ENCODE measurements at places on chromosomes 16 and 17.

DNA sequence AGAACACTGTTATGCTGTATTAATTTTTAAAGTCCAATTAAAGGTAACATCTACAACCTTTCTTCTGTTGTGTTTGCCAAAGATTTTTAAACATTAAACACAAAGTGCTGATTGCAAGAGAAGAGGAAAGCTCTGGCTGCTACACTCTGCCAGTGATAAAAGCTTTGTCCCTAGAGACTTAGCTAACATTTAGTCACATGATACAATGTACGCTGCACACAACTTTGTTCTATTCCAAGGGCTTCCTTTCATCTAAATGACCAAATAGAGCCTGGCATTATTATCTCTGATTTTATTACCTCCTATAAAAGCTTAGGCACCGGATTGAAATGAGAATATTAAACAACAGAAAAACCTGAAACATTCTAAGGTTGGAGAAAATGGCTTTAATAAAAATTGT, 388.7 kb upstream of the PMFBP1 start:
- DNase-seq, result peak; percentile 23

DNA sequence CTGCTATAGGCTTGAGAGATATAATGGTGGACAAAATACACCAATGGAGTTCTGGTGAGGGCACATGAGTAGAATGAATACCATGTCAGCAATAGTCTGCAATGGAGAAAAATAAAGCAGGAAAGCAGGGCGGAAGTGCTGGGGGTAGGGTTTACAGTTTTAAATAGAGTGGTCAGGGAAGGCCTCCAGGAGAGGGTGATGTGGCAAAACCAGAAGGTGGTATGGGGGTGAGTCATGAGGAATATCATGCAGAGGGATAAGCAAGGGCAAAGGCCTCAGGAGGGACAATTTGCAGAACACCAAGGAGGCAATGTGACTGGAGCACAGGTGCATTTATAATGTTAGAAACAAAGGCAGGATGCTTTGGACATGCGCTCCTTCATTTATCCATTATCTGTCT, 102.0 kb downstream of the ITFG1 start:
- DNase-seq, result no peak

DNA sequence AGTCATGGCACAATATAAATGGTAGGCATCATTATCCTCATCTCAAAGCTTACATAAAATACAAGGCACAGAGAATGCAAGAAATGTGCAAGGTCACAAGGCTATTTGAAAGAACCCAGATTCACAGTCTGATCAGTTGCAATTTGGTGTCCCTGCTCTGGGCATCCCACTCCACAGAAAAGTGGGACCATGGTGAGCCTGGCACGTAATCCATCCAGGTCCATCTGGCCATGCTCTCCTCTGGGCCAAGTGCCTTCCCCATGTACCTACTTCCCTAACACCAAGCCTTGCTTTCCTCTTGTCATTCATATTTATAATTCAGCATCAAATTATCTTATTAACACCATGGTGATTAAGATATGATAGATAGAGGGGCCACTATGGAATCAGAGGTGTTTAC, 390.0 kb downstream of the CDH11 start:
- DNase-seq, result no peak

DNA sequence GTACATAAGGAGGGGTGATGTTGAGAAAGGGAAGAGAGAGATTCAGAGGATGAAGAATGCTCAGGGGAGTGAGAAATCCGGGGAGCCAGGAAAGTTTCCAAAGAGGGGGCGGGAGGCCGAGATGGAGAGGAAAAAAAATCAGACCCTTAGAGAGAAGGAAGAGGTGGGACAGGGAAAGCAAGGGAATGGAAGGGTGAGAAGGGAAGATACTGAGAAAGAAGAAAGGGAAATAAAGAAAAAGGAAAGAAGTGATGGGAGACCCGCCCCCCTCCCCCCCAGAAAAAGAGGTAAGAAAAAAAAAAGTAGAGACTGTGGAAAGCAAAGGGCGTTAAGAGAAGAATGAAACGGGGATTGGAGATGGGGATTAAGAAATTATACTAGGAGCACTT, 507 bp downstream of the DYNLRB2 start:
- DNase-seq, result no peak

DNA sequence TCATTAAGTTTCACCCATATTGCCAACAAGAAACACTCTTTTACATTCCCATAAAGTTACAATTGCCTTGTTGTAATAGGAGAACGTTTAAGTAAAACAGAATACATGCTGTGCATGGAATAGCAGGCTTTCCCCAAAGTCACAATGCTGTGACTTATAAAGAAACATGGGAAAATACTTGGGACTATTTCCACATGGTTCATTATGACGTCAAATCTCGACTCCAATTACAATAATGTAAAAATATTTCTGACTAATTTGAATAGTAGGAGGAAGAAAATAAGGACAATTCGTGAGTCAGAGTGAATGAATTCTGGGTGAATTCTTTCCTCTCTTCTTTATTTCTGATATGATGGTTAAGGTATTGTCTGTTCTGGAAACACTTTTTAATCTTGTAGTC, 52.8 kb downstream of the CDH11 start:
- DNase-seq, result no peak

GRCh38 chr17:71342737-71343136, 778.1 kb upstream of the SOX9 start:
- DNase-seq, result no peak

DNA sequence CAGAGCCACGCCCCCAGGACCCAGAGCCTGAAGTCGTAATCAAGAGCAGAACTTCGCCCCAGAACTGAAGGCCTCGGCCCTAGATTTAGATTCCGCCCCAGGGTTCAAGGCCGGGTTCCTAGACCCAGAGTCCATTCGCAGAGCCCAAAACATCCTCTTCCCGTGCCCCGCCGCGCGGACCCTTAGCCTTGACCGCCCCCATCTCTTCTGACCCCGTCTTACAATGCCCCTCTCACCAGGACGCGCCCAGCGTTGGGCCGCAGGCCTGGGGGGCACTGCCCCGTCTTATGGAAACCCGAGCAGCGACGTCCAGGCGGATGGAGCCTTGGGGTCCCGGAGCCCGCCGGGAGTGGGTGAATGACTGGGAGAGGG, 5.0 kb downstream of the CD19 start:
- DNase-seq, result no peak

DNA sequence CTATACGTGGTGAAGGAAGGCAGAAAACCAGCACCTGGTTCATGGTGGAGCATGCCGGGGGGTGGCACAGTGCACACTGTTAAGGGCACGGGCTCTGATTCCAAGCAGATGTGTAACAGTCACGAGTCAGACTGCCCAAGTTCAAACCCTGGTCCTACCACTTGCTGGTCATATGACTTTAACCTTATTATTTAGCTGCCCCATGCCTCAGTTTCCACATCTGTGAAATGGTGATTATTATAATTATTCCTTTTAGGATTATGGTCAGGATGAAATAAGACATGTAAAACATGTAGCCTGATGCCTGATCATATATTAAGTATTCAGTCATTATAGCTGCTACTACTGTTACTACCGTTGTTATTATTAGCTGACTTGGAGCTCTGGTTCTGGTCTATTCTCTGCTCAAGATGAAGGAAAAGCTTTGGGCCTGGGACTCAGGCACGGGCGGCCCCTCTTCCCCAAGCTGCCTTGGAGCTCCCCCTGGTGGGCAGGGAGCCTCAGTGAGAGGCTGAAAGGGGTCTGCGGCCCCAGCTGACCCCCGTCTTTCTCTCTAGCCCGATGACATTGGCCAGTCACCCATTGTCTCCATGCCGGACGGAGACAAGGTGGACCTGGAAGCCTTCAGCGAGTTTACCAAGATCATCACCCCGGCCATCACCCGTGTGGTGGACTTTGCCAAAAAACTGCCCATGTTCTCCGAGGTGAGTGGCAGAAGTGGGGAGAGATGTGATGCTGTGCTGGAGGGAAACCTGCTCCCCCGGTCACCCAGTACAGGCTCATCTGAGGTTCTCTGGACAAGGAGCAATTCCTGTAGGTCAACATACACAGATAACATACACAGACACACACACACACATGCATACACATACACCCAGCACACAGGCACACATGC, 14.0 kb downstream of the NR1D1 start:
- DNase-seq, result peak; percentile 6

DNA sequence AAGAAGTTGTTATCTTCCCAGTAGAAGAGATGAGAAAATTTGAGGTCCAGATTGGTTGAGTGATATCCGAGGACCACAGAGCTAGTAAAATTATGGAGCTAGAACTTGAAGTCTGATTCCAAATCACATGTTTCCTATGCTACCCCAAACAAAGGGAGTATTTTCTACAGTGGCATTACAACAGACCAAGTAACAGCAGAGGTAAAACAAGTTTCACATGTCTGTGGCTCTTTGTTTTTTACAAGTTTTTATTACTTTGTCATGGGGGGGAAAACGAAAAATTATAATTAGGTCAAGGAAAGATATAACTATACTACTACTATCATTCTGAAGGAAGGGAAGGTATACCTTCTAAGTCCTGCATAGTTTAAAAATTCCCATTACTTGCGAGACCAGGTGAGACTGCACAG, 49.4 kb downstream of the KANSL1 start:
- no peak for DNase-seq

- no peak for DNase-seq
Measured at GRCh38 chr17:70865993-70866804, 696.9 kb downstream of the KCNJ2 start.
